ENCODE measurements at places on chromosomes 13 and 19.

DNA sequence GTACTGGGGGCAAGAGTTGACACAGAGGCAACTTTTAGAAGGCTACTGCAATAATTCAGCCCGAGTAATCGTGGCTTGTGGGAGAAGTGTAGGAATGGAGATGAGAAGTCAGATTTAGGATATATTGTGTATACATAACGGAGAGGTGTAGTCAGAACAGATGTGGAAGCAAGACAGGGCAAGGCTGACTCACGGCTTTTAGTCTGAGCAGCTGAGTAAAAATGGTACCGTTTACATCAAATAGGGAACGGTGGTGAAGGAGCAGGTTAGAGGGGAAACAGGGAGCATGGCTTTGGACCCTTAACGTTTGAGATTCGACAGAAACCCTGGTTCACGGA lies 796 bp upstream of the LSM14A start:
- DNase-seq, result peak; percentile 2

- DNase-seq, result no peak
Observed at GRCh38 chr19:19938449-19938848, 37.7 kb downstream of the ZNF93 start.

GRCh38 chr19:44683434-44684210 lies 12.3 kb downstream of the CEACAM19 start:
- no peak for DNase-seq

- DNase-seq, result no peak
Observed at GRCh38 chr13:36709136-36709890, 35.5 kb downstream of the SERTM1 start.

DNA sequence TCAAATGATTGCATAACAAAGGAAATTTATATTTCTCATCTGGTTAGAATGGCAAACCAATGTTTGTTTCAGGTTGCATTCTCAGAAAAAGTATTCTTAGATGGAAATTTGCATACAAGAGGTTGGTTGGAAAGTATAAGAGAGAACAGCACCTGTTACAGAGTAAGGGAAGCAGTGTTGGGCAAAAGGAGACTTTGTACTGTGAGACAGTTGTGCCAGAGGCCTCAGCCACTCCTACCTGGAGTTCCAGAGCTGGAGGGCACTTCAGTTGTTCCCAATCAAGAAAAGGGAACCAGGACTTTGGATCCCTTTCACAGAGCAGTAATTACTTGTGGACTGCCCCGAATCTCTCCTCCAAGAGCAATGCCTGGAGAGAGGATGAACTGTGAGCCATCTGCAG lies 81.8 kb downstream of the SPRY2 start:
- DNase-seq, result no peak

- DNase-seq, result no peak
Observed at GRCh38 chr13:35769812-35770211, 293.3 kb upstream of the MAB21L1 start.

GRCh38 chr13:46615888-46616531 lies 63.0 kb downstream of the LRCH1 start:
- DNase-seq, result no peak

- no peak for DNase-seq
Observed at GRCh38 chr19:54439174-54439851, 9.7 kb upstream of the LENG8 start.

GRCh38 chr13:95254339-95254738 lies 46.9 kb downstream of the ABCC4 start:
- no peak for DNase-seq

GRCh38 chr13:95547531-95548167 lies 4.9 kb upstream of the CLDN10 start:
- DNase-seq, result no peak

- DNase-seq, result no peak
Observed at GRCh38 chr13:109974354-109974753, 188.0 kb upstream of the IRS2 start.

DNA sequence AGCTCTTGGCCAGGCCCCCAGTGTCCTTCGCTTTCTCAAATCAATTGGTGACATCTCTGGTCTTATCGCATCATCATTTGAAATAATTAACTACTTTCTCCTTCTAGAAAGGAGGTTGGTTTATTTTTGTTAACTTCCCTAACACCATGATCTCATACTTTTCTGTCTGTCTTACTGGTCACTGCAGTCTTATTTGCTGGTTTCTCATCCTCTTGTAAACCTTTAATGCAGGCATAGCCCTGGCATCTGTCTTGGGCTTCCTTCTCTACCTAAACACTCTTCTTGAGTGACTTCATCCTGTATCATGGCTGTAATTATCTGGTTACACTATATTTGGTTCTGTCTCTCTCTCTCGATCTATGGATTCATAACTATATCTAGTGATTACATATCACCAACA lies 152.8 kb downstream of the CYSLTR2 start:
- no peak for DNase-seq

DNA sequence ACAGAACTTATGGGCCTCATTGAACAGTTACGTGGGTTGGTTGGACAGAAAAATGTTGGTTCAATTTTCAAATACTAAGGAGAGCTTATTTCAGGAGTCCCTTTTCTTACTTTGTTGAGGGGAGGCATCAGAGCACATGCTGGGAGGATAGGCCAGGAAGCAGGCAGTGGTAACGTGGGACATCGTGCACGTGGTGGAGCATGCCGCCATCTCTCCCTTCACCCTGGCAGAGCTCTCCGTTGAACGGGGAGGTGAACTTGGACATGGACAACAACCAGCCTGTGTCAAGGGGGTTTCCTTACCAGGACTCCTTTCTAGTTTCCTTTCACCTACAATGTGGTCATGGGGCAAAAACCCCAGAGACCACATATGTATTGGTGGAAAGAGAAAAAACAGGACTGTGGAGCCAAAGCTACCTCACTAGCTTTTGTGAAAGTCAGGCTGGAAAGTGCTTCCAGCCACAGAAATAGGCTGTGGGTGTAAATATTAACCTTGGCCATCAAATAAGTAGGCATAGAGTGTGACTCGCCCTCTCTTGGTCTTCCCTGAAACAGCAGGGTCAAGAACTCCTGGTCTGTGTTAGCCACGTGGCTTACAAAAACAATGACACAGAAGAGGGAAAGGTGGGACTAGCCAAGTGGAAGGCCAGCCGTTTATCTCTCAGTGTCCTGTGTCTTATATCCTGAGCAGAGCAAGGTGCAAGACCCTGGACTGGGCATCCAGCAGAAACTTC lies 14.4 kb downstream of the MICOS13 start:
- no peak for DNase-seq

- no peak for DNase-seq
Observed at GRCh38 chr13:41008349-41008980, 10.7 kb downstream of the ELF1 start.

- no peak for DNase-seq
Observed at GRCh38 chr13:29065142-29065541, 245.0 kb downstream of the MTUS2 start.

DNA sequence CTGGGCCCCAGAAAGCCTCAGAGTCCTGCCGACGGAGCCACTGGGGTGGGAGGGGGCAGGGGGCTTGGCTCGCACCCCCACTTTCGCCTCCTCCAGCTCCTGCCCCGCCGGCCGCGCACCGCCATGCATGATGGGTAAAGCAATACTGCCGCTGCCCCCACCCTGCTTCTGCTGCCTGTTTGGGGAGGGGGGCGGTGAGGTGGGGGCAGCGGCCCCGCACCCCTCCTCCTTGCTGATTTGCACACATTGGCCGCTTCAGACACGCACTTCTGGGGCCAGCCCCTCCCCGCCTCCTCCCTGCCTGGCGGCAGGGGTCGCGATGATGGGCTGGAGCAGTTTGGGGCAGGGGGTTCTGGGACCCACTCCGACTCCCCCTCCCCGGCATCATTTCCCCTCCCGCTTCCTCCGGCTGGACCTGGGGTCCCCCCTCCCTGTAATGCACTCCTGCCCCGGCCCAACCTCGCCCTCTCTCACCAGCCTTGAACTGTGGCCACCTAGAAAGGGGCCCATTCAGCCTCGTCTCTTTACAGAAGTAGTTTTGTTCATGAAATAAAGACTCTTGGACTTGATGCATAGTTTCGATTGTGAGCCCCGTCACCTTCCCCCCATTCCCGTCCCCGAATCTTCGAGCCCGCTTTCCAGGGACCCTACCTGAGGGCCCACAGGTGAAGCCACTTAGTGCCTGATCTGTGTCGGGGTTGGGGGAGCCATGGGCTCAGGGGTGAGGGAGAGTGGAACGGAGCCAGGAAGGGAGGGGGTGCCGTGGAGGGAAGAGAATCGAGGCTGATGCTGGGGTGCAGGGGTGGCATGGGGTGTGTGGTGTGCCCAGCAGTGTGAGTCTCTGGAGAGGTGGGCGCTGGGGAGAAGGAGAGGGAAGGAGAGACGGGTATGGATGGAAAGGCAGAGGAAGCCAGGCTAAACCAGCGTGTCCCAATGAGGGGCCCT lies 1.4 kb upstream of the HPN start:
- DNase-seq, result no peak

GRCh38 chr13:30880151-30880855 lies 25.8 kb upstream of the MEDAG start:
- no peak for DNase-seq

DNA sequence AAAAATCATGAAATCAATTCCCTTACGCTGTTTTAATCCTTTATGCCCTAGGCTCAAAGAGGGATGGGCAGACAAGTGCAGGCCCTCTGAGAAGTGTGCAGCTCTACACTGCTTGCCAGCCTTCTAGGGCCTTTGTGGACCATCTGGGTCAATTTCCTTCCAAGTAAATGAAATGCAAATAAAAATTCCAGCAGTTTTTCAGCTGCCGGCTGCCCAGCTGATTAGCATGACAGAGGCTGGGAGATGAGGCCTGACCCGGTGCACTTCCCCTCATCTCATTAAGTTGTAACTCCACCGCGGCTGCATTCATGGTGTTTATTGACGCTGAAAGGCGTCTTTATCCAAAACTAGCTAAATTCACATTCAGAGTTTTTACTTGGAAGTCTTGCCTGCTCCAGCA lies 47.5 kb upstream of the GSX1 start:
- no peak for DNase-seq

DNA sequence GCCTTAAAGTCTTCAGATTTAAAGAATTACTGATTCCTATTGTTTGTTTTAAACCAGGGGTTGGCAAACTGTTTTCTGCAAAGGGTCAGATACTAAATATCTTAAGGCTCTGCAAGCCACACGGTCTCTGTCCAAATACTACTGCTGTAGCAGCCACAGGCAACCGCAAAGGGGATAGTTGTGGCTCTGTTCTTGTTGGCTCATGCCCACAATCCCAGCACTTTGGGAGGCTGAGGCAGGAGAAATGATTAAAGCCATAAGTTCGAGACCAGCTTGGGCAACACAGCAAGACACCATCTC lies 22.4 kb downstream of the RANBP3 start:
- no peak for DNase-seq

- no peak for DNase-seq
Observed at GRCh38 chr19:13723206-13723605, 41.1 kb upstream of the MRI1 start.

GRCh38 chr13:72160977-72161376 lies 294.0 kb upstream of the DACH1 start:
- no peak for DNase-seq

GRCh38 chr13:113192902-113193301 lies 15.6 kb downstream of the PCID2 start:
- DNase-seq, result no peak

DNA sequence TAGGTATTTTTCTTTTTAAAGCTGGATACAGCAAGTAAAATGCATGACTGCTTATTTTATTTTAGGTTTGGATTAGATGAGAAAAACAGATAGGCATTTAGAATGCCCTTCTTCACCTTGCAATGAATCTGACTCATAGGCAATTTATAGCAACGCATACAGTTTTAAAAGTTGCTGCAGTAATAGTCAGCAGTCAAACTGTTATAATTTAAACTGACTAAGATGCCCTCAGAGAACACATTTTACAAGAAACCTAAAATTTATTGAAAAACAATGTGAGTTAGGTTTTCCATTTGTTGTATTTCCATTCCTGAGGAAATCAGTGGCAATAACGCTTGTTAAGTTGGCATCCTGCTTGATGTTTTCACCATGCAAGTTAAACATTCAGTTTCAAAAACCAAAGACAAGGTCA lies 1128.2 kb upstream of the PCDH9 start:
- DNase-seq, result no peak

- no peak for DNase-seq
Observed at GRCh38 chr19:53007200-53007599, 6.5 kb upstream of the ERVV-1 start.

DNA sequence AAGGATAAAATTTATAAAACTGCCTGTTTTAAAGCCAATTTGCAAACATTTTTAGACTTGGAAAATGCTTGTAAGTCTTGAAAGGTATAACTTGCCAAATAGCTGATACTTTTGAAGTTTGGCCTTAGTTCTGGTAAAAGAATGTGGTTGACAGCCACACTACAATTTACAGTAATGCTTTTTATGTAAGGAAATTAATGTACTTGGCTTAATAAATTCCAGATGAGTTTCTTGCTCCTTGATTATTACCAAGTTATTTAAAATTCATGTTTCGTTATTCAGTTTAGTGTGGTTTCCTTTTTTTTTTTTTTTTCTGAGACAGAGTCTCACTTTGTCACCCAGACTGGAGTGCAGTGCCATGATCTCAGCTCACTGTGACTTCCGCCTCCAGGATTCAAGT lies 14.9 kb downstream of the LMO7 start:
- DNase-seq, result no peak

DNA sequence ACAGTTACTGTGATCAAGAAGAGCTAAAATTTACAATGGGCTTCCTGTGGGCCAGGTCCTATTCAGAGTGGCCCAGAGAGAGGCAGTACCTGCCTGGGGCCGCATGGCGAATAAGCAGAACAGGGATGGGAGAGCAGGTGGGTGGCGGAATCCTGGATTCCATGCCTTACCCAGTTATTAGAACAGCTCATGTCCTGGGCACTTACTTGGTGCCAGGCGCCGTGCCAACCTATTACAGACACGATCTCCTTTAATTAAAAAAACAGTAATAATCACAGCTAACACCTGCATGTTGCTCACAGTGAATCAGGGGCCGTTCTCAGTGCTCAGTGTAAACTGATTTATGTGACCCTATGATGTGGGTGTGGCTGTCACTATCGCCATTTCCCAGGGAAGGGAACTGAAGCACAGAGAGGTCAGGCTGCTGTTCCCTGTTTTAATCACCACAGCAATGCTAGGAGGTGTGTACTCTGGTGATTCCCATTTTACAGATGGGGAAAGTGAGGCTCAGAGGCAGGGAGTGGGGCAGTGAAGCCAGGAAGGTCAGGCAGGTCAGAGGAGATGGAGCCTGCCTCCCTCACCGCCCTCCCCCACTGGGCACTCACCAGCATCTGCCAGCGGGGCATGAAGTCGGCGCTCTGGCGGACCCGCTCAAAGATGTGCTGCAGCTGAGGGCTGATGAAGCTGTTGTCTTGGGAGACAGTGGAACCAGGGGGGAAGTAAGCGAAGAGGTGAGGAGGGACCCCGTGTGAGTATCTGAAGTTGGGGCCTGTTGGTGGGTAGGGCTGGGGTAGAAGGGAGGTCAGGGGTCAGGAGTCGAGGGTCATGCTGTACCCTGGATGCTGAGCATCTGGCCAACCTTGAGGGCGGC lies 12.0 kb downstream of the COQ8B start:
- DNase-seq, result no peak

DNA sequence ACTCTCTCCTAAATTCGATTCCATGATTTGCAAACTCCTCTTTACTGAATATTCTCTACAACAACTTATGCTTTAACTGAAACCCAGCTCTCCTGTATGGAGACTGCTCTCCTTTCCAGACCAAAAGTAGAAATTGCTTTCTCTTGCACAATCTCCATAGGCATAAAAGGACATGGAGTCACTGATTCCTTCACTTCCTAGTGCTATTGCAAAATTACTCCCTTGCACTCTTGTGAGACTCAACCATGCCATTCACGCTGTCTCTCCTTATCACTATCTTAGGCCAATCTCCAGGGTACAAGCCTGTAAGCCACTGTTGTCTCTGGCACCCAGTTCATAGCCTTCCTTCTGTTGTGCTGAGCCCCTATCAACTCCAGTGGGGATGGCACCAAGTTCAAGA lies 30.6 kb downstream of the SERPINE3 start:
- no peak for DNase-seq

GRCh38 chr19:5742051-5742450 lies 21.6 kb downstream of the CATSPERD start:
- DNase-seq, result no peak
